ENCODE measurements at places on chromosomes 3 and 15.

DNA sequence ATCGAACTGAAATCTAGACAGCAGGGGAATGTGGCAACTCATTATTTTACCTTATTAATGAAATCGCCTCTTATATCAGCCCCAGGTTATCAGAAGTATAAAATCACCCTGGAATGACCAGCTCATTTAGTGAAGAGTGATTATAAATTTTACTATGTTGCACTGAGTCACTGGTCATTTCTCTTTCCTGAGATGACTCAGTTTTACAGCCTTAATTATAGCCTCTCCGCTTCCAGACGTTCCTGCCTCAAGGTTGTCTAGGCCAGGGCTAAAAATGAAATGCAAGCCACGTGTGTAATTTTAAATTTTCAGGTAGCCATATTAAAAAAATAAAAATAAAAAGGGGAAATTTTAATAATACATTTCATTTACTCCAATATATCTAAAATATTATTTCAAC, 33.3 kb downstream of the DET1 start:
- DNase-seq = no peak

GRCh38 chr3:194001-194400, 2.6 kb upstream of the CHL1 start:
- DNase-seq = no peak

DNA sequence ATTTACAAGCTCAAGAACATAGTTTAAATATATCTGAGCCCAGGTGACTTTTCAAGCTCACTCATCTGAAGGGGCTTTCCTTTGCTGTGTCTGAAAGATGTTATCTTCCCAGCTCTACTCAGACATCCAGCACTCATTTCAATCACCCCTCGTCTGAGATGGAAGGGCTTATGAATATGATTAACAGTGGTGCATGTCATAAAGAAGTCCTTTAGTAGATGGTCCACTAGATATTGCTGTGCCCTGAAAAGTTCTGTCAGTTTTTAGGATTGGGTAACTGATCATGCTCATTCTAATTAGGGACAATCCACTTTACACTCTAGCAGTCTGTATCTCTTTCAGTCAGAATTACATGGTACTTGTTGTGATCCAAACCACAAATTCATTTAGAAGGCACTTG, 28.3 kb downstream of the RETNLB start:
- DNase-seq = no peak

- no peak for DNase-seq
Observed at GRCh38 chr3:180277041-180277440, 240.3 kb upstream of the PEX5L start.

GRCh38 chr15:83283813-83284558, 478 bp downstream of the BNC1 start:
- DNase-seq = no peak

DNA sequence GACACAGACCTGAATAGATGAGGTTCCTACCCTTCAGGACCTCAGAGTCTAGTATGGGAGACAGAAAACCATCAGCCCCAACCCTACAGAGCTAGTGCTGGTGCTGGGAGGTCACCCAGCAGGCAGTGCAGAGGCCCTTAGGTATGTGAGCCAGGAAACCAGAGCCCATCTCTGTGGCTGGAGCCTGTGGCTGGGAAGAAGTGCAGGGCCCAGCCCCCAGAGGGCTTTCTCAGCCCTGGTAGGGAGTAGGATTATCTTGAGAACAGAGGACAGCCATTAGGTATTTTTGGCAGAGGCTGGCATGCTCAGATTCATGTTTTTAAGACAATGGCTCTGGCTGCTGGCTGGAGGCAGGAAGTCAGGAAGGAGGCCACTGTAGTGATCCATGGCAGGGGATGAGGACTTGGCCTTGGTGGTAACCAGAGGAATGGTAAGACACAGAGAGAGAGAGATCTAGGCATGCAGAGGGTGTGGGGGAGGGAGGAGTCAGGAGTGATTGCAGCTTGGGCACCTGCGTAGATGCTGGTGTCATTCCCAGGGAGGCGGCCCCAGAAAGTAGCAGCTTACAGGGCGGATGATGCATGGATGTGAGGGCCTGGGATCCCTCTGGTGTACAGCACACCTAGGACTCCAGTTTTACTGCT, 220.9 kb upstream of the EIF1B start:
- no peak for DNase-seq

GRCh38 chr3:49642708-49643145, 31.4 kb upstream of the APEH start:
- DNase-seq = no peak

DNA sequence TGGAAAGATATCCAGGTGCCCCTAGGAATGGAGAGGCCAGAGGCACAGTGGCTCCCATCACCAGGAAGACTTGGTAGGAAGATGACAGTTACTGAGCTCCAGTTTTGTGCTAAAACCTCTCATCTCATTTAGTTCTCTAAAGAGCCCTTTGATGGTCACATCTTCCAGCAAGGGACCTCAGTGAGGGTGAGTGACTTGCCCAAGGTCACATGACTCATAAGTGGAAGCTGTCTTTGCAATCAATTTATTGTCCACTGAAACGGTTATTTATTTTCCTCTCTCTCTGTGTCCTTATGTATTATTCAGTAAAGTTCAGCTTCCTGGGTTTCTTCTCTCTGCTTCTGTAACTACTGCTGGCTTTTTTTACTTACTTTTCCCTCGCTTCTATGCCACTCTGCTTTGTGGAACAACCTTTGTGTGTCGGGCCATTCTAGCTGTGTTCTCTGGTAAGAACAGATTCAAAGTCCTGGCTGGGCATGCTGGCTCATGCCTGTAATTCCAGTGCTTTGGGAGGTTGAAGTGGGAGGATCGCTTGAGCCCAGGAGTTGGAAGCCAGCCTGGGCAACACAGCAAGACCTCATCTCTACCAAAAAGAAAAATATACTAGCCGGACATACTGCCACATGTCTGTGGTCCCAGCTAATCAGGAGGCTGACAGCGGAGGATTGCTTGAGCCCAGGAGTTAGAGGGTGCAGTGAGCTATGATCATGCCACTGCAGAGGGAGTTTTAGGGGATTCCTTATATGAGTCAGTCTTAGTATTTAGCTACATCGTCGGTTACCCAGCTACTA, 55.9 kb downstream of the PDIA5 start:
- DNase-seq = no peak

DNA sequence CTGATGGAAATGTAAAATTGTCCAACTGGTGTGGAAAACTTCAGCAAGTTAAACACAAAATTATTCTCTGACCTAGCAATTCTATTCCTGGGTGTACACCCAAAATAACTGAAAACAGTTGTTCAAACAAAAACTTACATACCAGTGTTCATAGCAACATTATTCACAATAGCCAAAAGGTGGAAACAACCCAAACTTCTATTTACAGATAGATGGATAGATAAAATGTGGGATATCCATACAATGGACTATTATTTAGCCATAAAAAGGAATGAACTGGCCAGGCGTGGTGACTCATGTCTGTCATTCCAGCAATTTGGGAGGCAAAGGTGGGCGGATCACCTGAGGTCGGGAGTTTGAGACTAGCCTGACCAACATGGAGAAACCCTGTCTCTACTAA, 6.9 kb upstream of the VWA5B2 start:
- no peak for DNase-seq

DNA sequence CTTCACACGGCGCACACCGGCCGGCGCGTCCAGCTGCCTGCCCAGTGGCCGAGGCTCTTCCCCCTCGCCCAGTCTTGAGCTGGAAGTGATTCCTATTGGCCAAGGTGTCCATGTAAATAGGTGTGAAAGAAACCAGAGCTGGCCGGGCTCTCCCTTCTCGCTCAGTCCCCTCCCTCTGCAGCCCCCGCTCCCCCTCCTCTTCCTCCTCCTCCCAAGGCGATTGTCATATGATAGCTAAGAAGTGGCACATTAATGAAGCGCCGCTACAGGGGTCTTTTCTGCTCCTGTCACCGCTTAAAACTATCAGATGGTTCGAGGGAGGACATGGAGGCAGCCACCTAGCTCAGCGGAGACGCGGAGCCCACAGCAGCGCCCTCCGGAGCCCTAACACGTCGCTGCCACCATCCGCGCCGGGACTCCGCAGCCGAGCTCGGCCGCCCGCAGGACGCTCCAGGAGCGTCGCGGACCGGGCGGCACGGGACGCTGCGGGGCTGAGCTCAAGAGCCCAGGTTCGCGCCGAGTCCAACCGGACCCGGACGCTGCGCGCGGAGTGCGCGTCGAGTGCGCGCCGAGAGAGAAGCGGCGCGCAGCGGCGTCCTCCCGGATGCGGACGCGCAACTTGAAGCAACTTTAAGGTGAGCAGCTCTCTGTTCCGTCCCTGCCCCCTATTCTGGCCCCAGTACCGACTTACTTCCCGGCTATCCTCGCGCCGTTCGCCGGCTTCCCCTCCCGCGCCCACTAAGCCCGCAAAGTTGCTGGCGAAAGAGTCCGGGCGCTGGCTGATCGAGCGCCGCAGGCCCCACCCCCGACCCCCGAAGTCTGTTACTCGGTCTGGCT, at the start of gene FOXB1:
FOXB1 (plus strand) TSS at position 303 of the 837 bp plus-strand sequence. CDS start 653 bp downstream, outside the sequence.
- DNase-seq = no peak

DNA sequence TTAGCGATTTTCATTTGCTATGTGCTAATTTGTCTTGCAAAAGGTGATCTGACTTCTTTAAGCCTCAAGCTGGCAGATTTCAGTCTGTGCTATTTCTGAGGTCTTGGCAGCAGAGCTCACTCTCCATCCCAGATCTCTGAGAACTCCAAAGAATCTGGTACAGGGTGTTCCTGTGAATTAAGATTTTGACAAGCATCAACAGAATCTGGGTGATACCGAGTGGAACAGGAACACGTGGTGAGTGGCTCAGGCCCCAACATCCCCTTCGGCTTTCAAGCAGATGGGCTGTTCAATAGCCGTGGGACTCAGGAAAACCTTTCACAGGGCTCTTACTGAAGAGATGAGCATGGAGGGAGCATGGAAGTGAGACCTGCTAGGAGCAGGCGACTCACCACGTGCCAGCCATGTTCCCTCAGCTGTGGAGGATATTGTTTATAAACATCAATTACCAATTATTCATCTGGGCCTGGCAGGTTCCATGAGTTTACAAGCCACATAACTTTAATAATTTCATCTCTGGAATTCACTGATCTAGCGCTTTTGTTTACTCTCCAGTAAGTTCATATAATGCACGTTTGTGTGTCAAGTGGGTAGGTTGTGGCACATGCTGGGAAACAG, 103.4 kb upstream of the SELENOK start:
- no peak for DNase-seq

DNA sequence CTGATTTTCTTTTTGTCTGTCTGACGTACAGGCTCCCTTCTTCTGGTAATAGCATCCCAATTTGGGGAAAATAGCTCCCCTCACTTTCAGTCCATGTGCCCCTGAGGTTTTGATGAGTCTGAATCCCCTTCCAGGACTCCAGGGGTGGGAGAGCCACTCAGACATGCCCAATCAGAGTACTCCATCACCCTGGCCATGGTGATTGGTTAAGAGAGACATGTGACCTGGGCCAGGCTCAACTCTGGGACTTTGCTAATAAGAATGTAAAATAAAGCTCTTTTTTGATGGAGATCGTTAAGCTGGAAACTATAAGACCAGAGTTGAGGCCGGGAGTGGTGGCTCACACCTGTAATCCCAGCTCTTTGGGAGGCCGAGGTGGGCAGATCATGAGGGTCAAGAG, 9.2 kb upstream of the MEF2A start:
- DNase-seq = no peak

DNA sequence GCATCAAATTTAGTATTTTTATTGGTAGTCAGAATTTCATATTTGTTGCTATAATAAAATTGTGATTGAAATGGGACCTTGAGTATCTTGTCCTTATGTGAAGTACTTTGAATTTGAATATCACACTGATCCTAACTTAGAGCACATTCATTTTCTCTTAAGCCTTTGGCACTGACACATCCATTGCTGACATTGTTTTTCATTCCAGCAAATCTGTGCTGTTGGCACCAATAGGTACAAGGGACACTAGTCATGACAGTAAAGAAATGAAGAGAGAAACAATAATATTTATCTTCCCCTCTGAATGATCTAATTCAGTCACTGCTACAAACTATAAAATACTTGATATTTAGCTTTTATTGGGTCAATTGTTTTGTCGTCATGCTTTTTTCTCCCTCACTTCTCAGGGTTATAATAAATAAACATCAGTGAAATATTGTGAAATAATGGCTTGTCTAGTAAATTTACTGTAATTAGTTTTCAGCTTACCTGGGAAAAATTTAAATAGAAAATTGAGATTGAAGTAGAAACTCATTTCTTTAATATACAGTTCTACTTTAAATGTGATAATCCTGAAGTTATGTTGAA, 166.8 kb upstream of the MLF1 start:
- no peak for DNase-seq

DNA sequence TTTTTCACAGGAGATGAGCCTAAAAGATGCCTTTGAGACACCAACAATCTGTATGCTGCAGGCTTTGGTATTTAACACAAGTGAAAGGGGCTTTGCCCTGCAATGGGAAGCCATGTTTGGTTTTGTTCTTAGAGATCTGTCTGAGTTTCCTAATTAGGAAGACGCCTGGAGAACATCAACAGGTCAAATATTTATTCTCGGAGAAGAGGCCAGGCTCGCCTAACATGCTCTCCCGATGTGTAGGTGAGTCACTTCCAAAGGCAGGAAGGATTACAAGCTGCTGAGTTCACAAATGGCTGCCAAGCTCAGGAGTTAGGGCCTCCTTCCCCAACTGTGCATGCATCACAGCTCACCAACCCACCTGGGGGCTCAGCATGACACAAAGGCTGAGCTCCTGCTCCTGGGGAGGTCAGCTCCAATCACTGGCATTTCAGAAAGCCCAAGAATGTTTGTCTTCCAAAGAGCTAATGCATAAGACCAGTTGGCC, 119.5 kb upstream of the PRICKLE2 start:
- DNase-seq = no peak

DNA sequence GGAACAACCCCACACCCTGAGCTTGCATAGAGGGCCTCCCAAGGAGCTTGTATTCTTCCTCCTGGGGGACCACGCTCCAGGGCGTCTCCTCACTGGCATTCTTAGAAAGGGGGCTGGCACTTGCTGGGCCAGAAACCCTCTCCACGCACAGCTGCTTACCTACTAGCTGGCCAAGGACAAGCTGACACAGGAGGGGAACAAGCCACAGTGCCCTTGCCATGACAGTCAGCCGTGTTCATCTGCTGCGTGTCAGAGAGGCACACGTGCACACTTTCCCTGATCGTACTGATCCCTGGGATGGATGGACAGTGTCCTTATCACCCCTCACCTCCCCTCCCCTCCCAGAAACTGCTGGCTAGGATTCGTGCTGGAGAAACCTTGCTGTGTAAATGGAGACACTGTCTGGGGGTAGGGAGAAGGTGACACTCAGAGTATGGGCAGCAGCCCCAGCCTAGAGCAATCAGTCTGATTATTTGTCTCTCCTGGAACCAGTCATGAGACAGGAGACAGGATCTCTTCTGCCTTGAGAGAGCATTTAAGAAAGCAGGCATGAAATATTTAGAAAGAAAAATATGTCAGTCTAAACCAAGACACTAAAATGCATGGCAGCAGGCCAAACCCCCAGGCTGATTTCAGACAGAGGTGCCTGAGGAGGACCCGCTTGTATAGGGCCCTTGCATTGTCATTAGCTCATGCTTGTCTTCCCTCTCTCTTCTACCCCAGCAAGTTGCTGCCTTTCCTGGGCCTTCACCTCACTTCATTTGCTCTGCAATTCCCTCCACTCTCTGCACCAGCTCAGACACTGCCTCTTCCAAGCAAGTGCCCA, 311.8 kb upstream of the TRIM42 start:
- DNase-seq = no peak

- no peak for DNase-seq
Observed at GRCh38 chr15:85745525-85746150, 49.1 kb downstream of the KLHL25 start.

Data from HTR-8/SVneo (cell line).